ENCODE measurements at places on chromosomes 7 and 10.

DNA sequence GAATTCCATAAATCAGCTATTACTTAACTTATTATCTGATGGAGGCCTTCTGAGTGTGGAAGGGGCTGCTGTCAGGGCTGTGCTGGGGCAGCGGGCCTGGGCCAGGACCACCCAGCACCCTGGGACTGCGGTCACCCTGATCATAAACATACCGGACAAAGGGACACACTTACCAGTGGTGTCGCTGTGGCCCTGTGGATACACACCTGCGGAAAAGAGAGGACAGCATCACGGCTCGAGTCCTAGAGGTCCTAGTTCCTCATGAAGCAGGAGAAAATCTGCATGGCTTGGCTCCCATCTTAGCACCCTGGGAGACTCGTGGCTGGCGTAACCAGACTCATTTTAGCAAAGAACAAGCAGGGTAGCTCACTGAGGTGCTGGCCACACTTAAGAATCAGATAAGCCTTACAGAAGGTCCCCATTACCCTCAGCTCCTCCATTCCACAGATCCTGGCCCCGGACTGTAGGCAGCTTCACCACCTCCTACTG is 17.7 kb downstream of the IL15RA start:
- no peak for DNase-seq

DNA sequence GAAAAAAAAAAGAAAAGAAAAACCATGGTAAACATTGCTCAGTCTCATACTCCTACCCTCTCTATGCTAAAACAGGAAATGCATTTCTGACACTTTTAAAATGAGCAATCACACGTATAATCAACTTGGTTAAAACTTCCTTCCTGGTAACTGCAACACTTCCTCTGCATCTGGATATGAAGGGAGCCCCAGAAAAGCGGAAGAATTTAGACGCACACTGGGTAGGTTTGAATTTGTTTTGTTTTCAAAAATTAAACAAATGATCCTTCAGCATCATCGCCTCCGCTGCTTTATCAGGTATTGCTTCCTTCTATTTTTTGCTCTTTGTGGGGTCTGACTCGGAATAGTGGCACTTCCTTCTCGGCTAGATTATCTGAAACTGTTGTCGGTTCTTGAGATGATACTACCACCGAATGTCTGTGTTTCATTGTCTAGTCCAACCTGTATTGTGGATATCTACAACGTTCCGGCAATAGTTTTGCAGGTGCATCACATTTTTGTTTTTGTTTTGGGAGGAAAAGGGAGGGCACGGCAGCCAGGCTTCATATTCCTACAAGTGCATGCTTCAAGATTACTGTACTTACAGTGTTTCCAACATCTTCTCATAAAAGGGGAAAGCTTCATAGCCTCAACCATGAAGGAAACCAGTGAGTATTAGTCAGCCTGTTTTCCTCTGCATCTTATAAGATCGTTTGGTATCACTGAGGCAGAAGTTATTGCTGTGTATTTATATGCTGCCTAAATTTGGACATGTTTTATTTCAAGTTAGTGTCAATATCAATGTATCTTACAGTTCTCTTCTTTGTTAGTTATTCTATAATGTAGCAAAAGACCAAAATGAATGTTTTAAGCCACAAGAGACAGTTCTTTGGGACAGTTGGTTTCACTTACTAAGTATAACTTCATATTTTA is at the start of gene PIK3CG:
Gene PIK3CG, plus strand, starts transcription at position 153 of the 912 bp plus-strand sequence. CDS start 2,280 bp downstream, outside the sequence.
- no peak for DNase-seq

DNA sequence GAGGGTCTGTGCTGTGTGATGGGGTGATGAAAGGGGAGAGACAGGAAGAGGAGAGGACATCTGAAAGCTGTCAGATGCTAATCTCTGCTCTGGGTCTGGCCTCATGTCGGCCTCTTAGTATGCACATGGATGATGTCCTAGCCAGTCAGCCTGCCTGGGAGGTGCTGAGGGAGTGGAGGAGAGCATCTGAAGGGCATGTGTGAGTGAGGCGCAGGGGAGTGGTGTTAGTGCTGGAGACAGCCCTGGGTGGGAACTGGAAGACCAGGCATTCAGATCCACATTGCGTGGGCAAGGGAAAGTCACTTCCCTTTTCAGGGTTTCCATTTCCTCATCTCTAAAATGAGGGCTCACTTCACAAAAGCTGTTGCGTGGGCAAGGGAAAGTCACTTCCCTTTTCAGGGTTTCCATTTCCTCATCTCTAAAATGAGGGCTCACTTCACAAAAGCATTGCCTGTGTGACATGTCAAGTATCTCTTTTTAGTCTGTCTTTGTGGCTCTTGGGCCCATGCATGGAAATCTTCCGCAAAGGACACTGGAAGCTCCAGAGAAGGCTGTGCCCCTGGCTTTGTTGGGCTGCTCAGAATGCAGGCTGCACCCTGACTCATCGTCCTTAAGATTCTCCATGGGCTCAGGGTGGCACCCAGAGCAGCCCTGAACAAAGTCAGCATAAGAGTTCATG is 10.0 kb downstream of the SFTPD start:
- peak; percentile 55 for DNase-seq

GRCh38 chr10:51892965-51893658 is 193.7 kb upstream of the CSTF2T start:
- DNase-seq, result peak; percentile 26

- DNase-seq, result no peak
Measured at GRCh38 chr10:95236068-95236903, 42.2 kb downstream of the ACSM6 start.

DNA sequence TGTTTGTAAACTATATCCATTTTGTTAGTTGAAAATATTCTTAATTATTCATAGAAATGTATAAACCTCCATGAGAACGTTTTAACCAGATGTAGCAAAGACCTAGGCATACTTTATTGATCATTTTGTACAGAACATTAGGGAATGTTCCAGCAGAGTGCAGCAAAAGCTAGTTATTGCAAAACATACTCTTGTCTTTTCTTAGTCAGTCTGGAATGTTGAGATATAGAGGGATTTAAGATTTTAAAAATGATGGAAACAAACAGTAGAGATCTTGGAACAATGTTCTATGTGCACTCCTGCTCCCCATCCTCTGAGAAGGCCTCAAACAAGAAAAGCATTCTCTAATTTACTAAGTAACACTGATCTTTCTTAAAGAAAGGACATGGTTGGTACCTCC is 292.1 kb downstream of the BBS9 start:
- DNase-seq, result no peak

DNA sequence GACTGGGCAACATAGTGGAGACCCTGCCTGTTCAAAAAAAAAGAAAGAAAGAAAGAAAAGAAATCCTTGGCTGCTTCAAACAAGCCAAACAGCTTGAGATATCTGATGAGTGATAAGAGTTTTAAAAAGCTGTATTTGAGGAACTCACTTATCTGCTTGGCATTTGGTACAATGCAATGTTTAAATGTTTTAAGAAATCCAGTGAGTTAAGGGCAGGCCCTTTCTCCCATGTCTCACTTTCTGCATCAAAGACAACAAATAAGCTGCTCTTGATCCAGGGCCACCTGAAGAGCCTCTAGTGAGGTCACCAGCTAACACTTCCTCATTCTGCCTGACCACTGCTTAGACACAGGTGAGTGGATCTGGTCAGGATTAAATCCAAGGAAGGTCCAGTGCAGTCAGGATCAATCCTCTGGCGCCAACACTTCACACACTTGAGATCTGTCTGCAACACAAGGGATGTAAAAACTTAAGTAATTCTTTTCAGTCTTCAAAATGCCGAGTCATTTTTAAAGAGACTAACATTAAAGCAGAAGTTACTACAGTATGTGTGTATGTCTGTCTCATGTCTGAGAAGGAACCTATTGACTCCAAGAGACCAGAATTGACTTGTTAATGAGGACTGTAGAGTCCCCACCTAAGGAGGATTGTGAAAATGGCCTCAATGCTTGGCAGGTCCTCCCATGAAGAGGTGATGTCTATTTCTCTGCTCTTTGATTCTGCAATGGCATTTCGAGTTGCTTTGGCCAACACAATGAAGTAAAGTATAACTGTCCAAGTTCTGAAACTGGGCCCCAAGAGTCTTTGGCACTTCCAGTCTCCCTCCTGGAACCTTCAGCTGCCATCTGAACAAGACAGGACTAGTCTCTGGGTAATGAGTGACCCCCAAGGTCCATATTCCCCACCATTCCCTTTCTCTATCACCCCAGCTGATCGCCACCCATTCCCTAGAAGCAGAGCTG is 43.1 kb downstream of the CREB3L2 start:
- no peak for DNase-seq

DNA sequence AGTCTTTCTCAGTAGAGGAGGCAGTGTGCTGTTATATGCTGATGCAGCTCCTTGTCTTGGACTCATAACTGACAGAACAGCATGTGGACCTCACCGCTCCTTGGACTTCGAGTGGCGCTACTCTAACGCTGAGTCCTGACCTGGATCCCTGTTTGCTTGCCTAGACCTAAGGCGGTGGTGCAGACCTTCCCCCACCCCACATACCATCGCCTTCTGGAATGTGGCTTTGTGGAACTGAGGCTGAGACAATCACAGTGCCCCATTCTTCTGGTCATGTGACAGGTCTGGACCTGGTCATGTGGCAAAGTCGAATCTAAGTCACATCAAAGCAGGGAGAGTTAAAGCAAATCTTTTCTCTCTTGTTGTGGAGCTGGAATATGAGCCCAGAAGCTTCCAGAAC is 190.7 kb upstream of the MKI67 start:
- no peak for DNase-seq

DNA sequence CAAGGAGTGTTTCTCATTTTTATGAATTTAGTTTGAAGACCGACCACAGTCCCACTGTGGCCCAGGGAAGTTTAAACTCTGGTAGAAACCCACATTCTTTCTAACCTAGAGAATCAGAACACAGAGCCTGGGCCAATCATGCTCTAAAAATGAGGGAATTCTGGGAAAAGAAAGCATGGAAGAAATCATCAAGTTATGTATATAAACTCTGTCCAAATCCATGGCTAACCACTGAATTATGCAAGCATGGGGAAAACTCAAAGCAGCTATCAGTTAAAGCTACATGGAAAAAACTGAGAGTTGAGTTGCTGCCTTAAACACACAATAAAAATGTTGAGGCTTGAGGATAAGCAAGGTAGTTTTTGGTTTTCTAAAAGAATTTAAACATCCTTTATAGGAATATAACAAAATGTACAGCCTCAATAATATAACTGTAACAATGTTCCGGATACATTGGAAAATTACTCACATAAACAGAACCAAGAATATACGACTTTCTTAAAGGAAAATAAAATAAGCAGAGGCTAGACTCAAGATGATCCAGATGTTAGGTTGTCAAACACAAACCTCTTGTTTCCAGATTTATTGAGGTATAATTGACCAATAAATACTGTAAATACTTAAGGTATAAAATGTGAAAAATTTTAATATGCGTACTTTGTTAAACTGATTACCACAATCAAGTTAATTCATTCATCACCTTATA is 311.2 kb upstream of the GNAI1 start:
- DNase-seq, result no peak

Measured in SK-N-SH (cell line).